Lung microvascular endothelial cell (primary cell): ENCODE measurements at places on chromosomes 4 and X. TPM values are rescaled to one million over a fixed set of nuclear protein-coding genes. Genes with fewer than 3 reads are reported as not detected.

Gene EGFL6
- not detected in 2 replicates for total RNA-seq

Gene RBM3
- total RNA-seq = 86.1 and 320 TPM in 2 replicates

Gene TCEAL7
- 0.22 TPM in 1 of 2 replicates, not detected in the other for total RNA-seq

Gene CYTL1
- total RNA-seq = 4.6 and 17.0 TPM in 2 replicates

Gene CSAG2
- not detected in 2 replicates for total RNA-seq
